Cortex of kidney (tissue), 1 donor: ENCODE measurements at places on chromosomes 7 and 10.

- no peak for DNase-seq
Observed at GRCh38 chr7:151408839-151409666, 785 bp downstream of the WDR86 start.

DNA sequence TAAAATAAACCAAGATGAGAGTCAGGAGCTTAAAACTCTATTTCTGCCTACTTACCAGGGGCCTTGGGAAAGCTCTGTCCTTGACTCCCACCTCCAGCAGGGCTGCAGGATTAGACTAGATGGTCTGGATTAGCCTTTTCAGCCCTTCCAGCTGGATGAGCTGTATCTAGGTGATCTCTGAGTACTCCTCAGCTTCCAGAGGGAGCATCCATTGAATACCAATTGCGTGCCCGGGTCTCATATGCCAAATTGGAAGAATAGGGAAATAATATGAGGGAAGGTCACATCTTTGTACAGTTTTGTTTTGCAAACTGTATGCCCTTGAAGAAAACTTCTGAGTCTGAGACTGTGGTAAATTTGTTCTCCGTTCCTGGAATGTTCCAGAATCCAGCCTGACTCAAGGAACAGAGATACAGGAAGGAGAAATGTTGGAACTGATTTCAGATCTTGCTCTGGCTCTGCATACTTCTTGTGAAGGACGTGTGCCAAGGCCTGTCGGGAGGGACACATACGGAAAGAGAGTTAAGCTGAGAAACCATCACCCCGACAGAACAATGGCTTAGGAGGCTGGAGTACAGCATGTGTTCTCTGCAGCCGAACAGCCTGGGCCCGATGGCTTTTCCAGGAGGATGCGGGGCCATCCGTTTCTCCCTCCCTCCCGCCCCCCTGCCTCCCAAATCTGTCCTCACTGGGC is 44.9 kb downstream of the MINDY4 start:
- no peak for DNase-seq

DNA sequence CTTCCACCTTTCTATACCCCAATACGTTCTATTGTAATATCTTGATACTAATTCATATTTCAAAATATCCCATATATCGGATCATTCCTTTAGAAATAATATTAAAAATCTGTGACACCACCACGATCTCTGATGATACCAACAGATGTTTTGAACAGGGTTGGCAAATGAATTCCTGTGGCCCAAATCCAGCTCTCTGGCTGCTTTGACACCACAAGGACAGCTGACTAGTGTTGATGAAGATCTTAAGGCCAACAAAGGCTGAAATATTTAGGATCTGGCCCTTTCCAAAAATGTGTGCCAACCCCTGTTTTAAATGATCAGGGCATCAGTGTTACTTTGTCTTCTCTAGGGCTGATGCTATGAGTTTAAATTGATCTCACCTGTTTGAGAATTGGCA is 380.7 kb upstream of the PFKP start:
- no peak for DNase-seq

DNA sequence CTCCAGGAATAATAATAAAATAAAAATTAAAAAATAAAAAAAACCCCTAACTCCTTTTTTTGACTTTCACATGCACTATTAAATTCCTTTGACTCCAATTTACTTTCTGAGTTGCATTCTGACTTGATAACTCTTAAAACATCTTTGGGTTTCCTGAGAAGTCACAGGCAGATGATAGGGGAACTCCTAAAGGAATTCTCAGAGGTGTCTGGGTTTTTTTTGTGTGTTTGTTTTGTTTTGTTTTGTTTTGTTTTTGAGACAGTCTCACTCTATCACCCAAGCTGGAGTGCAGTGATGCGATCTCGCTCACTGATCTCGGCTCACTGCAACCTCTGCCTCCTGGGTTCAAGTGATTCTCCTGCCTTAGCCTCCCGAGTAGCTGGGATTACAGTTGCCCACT is 52.7 kb upstream of the APBB1IP start:
- no peak for DNase-seq

- DNase-seq: no peak
Observed at GRCh38 chr10:70672165-70673042, at the start of gene ADAMTS14. ADAMTS14 (plus strand) TSS chr10:70672506; CDS start chr10:70672803, 297 bp downstream.

GRCh38 chr7:151743481-151743983 is 133.4 kb downstream of the PRKAG2 start:
- no peak for DNase-seq

DNA sequence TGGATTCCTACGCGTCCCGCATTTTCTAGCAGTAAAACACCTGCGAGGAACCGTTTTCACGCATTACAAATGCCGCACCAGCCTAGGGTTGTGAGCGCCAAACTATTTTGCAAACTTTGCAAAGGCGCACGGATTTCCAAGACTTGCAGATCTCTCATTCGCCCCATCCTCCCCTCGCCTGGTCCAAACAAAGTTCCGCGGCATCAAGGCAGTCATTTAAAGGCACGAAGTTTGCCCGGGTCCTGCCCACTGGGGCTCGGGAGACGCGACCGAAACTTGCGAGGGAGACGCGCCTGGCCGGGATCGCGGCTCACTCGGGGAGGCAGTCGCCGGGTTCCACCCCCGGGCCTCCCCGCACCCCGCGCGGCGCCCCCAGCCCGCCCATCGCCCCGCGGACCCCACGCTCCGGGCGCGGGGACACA is 613 bp downstream of the USP6NL start:
- DNase-seq: no peak

DNA sequence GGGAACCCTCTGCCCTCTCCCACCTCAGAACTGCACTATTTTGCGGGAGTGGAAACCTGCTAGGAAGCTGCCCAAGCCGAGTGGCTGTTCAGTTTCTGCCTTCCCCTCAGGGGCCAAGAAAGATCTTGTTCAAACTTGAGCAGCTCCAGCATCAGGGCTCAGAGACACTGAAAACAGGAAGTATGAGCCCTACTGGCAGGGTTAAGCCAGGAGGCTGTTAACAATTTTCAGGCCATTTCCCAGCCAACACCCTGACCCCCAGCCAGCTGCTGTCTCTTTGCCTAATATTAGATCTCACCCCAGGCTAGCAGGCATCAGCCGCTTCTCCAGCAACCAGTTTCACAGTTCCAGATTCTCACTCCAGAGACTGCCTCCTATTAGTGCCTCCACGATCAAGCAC is 9.2 kb downstream of the PLAU start:
- no peak for DNase-seq

- no peak for DNase-seq
Observed at GRCh38 chr7:65992526-65992925, 10.5 kb upstream of the GUSB start.

GRCh38 chr7:19107356-19108146 is 9.9 kb downstream of the TWIST1 start:
- DNase-seq: no peak

- DNase-seq: no peak
Observed at GRCh38 chr7:3979611-3980299, 678.7 kb downstream of the SDK1 start.

DNA sequence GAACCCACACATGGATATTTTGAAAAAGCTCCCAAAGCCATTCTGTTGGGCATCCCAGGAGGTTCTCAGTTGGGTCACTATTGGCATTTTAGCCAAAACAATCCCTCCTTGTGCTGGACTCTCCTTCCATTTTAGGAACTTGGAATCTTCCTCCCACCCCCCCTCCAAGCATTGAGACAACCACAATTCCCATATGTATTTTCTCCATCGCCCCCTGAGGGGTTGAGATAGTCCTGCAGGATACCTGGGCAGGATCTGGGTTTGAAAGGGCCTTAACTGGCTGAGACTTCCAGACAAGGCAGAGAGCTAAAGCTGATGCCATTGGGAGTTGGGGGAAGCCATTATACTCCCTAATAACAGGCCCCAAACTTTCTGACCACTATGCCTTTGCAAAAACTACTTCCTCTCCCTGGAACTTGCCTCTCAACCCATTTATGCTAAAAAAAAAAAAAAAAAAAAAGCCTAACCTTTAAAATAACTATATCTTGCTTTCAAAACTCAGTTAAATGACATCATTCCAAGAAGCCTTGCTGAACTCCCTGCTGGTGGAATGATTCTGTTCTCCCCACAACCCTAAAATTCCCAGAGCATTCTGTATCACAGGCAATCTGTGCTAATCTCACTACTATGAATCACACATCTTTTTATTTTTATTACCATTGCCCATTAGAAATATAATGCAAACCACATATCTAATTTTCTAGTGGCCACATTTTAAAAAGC is 77.5 kb upstream of the PDE1C start:
- no peak for DNase-seq

DNA sequence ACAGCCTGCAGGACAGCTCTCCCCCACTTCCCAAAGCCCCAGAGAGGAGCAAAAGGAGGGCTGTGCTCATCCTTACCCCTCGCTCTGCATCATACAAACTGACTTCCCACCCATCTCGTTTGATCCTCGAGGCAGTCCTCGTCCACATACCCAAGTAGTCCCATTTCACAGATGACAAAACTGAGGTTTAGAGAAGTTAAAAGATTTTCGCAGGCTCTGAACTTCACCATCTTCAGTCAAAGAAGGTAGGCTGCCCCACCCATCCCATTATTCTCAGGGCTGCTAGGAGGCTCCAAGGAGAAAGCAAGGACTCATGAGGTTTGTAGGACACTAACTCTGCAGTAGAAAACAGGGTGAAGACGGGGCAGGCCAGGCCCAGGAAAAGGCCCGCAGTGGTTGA is 147.1 kb downstream of the SLIT1 start:
- no peak for DNase-seq

DNA sequence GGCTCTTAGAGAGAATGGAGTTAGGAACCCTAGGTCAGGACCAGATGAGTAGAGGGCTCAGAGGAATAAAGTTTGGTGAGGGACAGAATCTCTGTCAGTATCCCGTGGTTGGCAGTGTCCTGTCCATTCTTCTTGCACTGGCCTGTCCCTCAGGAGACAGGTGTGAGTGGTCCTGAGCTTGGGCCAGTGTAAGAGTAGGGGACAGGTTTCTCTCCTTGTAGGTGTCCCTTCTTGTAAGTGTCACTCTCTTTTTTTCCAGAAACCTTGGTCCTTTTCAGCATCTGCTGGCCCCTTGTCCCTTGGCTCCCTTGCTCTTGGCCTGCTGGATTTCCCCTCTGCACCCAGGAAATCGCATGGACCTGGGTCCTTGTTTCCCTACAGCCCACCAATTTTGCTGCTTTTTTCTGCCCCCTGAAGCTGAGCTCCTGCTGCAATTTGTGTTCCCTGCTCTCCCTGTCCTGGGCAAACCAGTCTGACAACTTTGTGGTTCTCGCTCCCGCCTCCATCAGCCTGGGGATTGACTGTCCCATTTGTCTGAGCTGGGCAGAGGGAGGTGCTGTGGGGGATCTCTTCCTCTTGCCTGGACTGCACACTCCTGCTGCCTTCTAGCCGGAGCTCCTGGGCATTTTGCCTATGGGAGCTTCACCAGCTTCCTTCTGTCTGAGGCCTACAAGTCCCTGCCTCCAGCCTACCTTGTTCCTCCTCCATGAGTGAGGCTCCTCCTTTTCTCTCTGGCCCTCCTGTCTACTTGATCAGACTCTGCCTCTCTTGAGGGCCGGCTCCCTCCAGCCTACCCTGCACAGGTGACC is 6.5 kb downstream of the TSPAN14 start:
- no peak for DNase-seq

DNA sequence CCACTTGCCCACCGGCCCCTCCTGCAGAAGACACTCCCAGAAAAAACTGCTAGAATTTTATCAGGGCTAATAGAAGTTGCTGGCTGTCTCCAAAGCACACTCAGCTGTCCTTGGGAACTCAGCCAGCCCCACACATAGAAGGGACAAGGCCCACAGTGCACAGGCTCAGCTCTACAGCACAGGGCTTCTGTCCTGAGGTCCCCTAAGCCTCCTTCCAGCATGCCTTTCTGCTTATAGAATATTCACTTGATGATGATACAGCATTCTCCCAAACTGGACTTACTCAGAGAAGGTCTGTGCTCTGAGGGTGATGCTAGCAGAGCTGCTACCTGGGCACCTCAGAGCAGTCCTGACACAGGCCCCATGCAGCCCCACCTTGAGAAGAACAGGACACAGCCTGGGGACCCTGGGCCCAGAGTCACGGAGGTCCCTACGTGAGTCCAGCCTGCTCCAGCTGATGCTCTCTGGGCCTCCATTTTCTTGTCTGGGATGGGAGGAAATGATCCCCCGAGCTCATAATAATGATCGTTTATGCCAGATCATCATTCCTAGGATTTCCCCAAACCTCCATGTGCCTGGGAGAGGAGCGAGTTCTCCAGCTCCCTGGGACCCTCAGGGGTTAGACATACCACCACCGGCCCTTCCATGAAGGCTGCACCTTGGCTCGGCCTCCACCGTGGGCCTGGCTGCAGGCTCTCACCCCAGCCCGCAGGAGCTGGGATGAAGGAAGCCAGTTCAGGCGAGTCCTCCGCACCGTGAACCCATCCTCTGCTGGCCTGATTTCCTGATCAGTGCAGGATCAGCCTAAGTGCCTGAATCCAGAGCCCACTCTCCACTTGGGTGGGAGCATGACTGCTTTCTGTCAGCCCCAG is 145.6 kb downstream of the ZNF248 start:
- DNase-seq: no peak

GRCh38 chr7:69617364-69617763 is 19.1 kb downstream of the AUTS2 start:
- DNase-seq: no peak

- DNase-seq: no peak
Observed at GRCh38 chr7:153258686-153259085, 499.1 kb downstream of the ACTR3B start.

DNA sequence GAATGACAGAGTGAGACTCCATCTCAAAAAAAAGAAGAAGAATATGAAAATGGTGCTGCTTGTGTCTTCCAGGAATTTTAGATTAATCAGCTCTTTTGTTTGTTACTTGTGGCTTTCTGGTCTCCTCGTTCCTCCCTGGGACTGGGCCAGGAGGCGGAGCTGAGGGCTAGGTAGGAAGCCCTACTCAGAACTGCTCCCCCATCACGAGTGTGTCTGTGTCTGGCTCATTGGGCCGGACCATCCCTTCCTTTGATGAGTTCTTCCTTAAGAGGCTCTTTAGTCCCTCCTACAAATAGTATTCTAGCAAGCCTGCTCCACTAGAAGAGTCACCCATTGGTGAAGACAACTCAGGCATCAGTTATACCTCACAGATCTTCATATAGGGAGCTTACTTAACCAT is 56.8 kb upstream of the YAE1 start:
- DNase-seq: no peak
